ENCODE measurements at places on chromosomes 12 and 14. TPM values are rescaled to one million over a fixed set of nuclear protein-coding genes. Genes with fewer than 3 reads are reported as not detected.

- no peak for DNase-seq
These were observed 68.4 kb downstream of the SYT1 start for GRCh38 chr12:78933014-78933413.

- DNase-seq, result no peak
These were observed 8.3 kb downstream of the ADCK1 start for GRCh38 chr14:77808250-77808649.

DNA sequence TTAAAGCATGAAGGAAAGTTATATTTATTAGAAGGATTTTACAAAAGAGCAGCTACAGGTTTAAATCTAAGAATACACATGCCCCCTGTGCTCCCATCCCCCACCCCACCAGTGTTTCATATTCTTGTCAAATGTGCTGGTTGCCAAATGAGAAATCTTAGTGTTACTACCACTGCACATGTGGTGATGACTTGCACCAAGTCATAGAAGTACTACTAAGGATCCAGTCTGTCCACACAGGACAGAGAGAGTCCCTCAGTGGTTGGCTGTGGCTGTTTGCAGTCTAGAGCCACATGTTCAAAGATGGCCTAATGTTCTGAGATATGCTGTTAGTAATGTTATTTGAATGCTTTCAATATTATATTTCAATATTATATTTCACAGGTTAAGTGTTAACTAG is 268.8 kb downstream of the ADAMTS20 start:
- DNase-seq, result no peak

The NPFF gene
- not detected for total RNA-seq

The PLEKHG7 gene
- not detected for total RNA-seq

The ANKS1B gene
- total RNA-seq, result 329 TPM
